ENCODE measurements at places on chromosomes 3 and 15.

- no peak for DNase-seq
Observed at GRCh38 chr3:123712077-123712860, 127.4 kb upstream of the HACD2 start.

- no peak for DNase-seq
Observed at GRCh38 chr3:73680391-73681095, 55.8 kb upstream of the PDZRN3 start.

GRCh38 chr15:83854321-83854720 lies 200.4 kb downstream of the ADAMTSL3 start:
- no peak for DNase-seq

- DNase-seq = no peak
Observed at GRCh38 chr15:69128667-69129311, 31.6 kb upstream of the GLCE start.

GRCh38 chr15:91946075-91946474 lies 92.6 kb downstream of the SLCO3A1 start:
- no peak for DNase-seq

- no peak for DNase-seq
Observed at GRCh38 chr3:187640569-187641059, 29.6 kb downstream of the SST start.

GRCh38 chr3:37198996-37199395 lies 24.6 kb upstream of the LRRFIP2 start:
- no peak for DNase-seq

DNA sequence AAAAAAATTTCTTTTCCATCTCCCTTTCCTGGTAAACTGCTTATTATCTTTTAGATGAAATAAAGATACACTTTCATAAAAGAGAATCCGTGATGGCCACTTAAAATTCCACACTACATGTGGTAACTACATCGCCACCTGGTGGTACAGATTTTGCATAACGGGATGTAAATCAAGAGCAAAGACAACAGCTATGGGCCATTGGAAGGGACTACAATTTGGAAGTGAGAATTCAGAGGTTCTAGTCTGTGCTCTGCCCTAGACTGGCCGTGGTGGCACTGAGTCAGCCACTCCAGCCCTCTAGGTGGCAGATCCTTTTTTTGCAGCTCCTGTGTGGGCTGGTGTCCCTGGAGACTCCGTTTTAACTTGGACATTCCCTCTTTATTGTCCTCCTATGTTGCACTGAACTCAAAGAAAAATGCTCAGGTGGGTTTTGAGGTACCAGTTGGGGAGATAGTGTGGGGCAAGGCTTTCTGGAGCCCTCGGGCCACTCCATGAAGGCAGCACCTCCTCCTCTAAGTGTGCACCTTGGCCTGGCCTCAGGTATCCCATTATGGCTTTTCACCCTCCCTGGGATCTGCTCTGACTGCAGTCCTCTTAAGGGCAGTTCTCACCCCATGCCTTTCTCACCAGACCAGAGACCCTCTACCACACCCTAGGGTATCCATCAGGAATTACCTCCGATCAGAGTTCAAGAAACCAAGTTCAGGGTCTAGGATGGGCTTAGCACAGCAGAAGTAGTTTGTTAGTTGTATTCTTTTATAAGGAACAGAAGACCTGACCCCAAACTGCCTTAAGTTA lies 54.9 kb downstream of the SPSB4 start:
- DNase-seq = peak; percentile 17

DNA sequence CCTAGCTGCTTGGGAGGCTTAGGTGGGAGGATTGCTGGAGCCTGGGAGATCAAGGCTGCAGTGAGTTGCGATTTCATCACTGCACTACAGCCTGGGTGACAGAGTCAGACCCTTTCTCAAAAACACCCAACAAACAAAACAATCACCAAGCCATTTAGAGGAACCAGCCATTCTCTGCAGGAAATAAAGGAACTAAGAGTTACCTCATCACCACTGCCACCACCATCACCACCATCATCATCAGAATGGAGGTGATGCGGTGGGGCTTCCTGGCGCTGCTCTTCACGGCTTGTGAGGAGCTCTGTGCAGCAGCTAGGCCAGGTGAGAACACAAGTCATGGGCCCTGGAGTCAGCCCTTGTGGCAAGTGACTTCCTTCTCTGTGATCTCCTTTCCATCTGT lies 37.7 kb upstream of the KLHL25 start:
- DNase-seq = no peak

DNA sequence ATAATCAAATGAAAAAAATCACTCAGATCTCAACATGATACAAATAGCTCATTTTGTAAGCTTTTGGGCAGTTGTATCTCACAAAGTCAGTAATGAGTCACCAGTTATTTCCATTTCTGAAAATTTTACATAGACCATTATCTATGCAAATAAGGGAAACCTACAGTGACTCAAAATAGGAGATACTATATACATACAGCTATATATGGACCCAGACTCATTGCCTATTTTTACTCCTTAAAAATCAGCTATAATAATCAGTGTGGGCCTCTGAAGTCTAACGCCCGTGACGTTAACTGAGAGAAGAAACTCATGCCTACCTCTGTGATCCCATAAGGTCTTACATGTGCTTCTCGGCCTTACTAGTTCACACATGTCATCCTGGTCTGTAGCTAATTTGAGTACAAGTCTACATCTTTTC lies 31.6 kb downstream of the LRIG1 start:
- no peak for DNase-seq

GRCh38 chr3:100103558-100104441 lies 10.5 kb downstream of the FILIP1L start:
- no peak for DNase-seq

GRCh38 chr3:55244247-55244646 lies 242.9 kb downstream of the WNT5A start:
- DNase-seq = no peak

- DNase-seq = no peak
Observed at GRCh38 chr3:128336337-128337156, 130.1 kb downstream of the DNAJB8 start.

- DNase-seq = no peak
Observed at GRCh38 chr3:127049393-127049792, 66.5 kb downstream of the PLXNA1 start.

GRCh38 chr3:131694376-131694775 lies 191.6 kb upstream of the MRPL3 start:
- no peak for DNase-seq

GRCh38 chr3:17431484-17432045 lies 310.9 kb downstream of the TBC1D5 start:
- DNase-seq = no peak

DNA sequence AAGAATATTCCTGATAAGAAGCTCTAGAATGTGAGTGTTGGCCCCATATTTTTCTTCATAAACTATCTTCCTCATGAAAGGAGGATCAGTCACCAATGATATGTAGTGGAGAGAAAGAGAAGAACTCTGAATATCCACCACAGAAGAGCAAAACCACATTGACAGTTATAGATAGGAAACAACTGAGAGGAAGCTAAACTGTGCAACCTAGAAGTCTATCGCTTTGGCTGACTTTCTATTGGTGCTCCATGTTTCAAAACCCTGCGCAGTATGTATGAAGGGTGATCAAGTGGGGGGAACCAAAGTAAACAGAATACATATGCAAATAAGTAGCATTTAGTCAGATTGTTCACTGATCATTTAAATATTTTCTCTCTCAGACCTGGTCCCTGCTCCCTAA lies 41.0 kb upstream of the ZNF280D start:
- no peak for DNase-seq

DNA sequence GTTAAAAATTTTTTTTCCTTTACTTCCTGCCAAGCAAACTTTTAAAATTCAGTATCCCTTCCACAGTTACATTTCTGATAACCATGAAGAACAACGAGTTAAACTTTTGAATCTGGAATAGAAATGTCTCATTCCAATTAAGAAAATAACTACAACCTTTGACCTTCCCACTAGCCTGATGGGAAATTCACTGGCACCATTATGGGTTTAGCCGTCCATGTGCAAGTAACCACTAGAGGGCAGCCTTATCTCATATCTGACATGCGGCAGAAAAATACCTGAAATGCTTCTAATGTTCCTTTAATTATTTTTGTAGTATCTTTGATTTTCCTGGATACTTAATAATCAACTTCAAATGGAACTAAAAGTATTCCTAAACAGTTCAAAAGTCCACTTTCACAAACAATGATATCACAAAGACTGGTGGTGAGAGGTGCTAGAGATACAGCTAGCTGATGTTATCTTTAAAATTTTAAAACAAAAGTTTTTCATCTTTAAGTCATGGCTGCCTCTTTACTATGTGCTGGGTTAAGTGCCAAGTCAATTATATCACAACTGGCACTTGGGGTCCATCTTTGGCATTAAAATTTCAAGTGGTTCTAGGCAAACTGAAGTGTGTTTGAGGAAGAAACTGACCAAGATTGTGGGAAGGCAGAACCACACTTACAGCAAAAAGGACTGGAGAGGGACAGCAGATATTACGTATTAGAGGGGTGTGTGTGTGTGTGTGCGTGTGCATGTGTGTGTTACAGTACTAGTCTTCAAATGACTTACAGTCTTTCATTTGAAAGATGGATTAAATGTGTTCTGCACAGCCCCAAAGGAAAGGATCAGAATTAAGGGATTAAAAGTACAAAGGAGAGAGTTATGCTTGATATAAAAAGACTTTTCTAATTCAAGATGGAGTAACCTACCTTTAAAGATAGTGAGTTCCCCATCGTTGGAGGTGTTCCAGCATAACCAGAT lies 107.1 kb upstream of the ICE2 start:
- no peak for DNase-seq

- DNase-seq = no peak
Observed at GRCh38 chr15:99438224-99438585, 127.6 kb upstream of the MEF2A start.

- no peak for DNase-seq
Observed at GRCh38 chr3:8491271-8492144, 10.1 kb upstream of the LMCD1 start.

GRCh38 chr3:179016979-179017670 lies 54.5 kb downstream of the ZMAT3 start:
- no peak for DNase-seq

DNA sequence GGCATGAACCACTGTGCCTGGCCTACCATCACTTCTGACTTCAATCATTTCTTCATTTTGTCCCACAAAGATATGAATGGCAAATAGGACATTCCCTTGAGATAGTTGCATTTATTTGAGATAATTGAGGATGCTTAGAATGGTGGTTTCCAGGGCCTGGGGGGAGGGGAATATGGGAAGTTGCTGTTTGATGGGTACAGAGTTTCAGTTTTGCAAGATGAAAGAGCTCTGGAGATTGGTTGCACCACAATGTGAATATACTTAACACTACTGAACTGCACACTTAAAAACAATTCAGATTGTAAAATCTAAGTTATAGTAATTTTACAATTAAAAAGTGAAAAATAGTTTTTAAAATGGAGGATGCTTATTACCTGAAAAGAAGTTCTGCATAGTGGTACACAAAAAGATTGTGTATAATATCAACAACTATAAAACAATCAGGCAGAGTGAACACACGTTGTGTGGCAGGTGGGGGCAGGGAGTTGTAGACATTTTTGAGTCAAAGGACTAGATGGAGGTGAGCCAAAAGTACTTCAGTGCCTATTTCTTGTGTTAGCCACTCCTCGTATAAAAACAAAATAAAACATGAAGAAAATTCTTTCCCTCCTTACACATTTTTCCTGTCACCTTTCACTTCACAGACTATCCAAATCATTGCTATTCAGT lies 18.5 kb upstream of the RIOX2 start:
- DNase-seq = no peak

GRCh38 chr3:80097674-80098073 lies 329.9 kb upstream of the ROBO1 start:
- no peak for DNase-seq

DNA sequence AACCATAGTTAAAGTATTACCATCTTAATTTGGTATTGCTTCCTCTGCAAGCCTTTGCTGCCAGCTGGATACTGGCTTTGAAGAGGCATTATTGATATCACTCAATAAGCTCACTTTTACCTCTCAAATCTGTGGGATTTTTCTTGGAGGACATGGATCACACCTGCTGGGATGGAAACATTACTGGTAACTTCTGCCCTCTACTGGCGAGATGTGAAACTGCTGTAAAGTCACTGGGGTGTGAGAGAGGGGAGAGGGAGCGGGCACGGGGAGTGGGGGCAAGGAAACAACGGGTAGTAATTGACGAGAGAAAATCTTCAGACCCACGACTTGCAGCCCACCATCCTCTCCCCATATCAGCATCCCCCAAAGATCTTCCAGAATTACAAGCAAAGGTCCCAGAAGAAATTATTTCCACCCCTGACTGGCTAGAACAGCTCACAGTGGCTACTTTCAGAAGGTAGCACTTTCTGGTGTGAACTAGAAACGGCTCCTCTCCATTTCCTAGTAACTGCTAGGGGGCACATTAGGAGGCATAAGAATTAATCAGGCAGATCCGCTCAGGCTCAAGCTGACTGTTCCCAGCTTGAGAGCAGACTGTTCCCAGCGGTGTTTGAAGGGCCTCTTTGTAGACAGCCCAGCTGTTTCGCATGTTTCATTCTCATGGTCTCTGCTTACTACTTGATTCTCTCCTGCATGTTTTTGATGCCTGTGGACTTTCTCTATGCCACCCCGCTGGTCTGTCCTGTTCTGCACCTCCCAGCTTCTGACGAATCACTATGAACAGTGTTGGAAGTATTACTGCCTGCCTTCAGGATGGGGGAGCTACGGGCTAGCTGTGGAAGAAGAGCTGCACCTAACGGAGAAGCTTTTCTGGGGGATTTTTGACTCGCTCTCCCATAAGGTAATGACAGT lies 230.4 kb upstream of the CHRM5 start:
- peak; percentile 7 for DNase-seq

GRCh38 chr15:68423359-68424296 lies 8.3 kb downstream of the ITGA11 start:
- no peak for DNase-seq

- DNase-seq = no peak
Observed at GRCh38 chr3:145209561-145209960, 951.4 kb downstream of the PLOD2 start.

- DNase-seq = peak; percentile 21
Observed at GRCh38 chr3:42600958-42601675, 631 bp downstream of the NKTR start.

- DNase-seq = no peak
Observed at GRCh38 chr15:91516866-91517265, 336.6 kb upstream of the SLCO3A1 start.

GRCh38 chr15:34812369-34812768 lies 17.0 kb upstream of the ACTC1 start:
- no peak for DNase-seq

DNA sequence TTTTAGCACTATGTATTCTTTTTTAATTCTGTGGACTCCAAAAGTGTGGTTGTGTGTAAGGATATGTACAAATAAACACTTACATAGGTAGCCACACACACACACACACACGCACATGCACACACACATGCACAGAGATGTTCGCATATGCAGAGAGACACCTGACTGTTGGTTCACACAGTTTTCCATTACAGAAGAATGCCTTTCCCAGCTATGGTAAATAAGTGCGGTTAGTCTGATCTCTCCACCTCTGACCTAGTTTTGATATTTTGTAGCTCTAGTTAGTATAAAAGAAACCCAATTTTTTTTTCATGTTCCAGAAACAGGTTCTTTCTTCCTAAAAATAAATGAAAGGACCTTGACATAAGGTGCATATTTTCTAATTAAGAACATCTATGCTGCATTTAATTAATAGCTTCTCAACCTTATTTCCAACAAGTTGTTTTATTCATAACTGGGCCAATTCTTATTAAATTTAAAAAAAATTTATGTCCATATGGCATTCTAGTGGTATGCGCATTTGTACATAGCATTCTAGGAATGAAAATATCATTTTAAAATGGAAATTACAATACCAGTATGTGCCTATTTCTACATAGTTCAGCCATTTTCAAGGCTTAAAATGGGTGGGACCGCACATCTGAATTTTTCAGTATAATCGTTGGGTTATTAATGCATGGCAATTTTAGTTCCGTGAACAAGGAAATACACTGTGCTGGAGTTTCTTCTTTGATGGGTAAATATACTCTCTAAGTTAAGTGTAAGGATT lies 27.2 kb downstream of the TMEM108 start:
- DNase-seq = no peak
